ENCODE measurements at places on chromosomes 7 and 10.
A peak's percentile ranks its signal among the peaks of the same experiment; 100 is the strongest.

DNA sequence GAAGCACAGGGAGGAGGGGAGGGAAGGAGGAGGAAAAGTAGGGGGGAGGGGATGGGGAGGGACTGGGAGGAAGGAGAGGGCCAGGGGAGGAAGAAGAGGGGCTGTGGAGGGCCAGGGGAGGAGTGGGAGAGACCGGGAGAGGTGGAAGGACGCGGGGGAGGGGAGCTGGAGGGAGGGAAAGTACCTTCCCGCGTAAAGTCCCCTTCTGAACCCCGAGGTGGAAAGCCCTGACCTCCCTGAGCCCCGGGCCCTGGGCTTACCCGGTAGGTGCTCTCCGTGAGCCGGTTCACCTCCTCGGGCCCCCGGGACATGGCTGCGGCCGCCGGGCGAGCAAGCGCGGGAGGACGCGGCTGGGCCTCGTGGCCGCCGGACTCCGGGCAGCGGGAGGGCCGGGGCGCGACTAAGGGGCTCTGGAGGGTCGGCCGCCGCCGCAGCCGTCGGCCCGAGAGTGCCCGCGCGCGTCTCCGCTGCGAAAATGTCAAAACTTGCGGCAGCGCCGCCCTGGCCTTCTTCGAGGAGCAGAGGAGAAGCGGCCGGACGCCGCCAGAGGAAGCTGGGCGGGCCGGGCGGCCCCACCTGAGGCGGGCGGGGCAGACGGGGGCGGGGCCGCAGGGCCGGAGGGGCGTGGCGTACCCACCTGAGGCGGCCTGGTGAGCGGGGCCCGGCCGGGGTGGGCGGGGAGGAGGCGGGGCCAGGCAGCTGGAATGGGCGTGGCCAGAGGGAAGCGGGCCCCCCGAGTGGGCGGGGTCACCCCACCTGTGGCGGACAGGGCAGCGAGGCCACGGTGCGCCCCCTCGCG is at the start of gene BAIAP2L1:
Gene BAIAP2L1, minus strand, starts transcription at position 549 of the 799 bp plus-strand sequence. Its CDS starts 238 bp downstream, at position 311.
- DNase-seq: peak; percentile 90

DNA sequence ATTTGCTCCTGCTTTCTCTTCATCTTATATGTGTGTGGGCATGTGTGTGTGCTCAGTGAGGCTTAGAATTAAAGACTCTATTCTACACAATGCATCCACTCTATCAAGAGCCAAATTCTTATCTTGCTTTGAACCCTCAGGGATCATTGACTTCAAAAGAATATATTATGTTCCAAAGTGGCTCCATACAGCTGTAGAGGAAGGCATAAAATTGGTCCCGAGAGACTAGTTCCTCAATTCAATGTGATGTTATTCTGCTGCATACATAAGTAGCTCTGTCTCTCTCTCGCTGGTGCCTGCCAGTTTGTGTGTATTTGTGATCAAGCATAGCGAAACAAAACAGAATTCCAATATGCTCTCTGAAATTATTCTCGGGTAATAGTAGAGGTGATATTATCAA is 997.9 kb upstream of the POT1 start:
- no peak for DNase-seq

GRCh38 chr7:27324246-27324645 is 81.6 kb downstream of the EVX1 start:
- DNase-seq: no peak

DNA sequence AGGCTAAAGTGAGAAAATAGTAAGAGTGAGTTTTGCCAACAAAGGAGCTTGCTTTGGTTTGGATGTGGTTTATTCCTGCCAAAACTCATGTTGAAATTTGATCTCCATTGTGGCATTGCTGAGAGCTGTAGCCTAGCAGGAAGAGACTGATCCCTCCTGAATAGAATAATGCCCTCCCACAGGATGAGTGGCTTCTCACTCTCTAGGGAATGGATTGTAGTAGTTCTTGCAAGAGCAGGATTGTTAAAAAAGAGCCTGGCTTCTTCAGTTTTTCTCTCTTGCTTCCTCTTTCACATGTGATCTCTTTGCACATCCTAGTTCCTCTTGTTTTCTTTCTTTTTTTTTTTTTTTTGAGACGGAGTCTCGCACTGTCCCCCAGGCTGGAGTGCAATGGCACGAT is 34.4 kb downstream of the ASAH2 start:
- no peak for DNase-seq

GRCh38 chr7:50562136-50562535 is 3.1 kb downstream of the DDC start:
- DNase-seq: peak; percentile 46

DNA sequence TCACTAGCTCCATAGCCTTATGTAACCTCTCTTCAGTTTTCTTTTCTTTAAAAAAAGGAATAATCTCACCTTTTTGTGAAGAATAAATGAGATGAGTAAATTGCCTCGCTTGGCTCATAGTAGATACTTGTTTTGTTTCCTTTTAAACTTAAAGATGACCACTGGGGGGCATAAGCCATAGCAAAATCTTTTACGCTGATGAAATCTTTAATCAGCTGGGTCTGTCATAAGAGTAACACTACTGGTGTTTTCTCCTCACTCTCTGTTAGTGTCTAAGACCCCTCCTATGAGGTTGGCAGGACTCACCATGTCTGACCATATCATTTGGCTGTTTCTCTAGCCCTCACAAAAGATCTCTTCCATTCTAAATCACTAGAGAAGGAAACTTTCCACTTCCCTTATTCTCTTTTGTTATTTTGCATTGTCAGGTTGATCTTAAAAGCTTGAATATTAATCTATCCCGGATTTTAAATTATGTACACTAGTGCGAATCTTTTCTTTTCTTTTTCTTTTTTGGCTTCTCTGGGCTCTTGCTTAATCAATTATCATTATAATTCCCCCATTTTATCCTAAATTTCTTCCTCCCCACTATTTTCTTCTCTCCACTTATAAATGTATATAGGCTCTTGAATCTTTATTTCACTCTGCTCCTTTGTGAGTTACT is 12.5 kb downstream of the STAG3 start:
- DNase-seq: no peak

GRCh38 chr7:144494355-144494754 is 90.9 kb upstream of the NOBOX start:
- DNase-seq: no peak

DNA sequence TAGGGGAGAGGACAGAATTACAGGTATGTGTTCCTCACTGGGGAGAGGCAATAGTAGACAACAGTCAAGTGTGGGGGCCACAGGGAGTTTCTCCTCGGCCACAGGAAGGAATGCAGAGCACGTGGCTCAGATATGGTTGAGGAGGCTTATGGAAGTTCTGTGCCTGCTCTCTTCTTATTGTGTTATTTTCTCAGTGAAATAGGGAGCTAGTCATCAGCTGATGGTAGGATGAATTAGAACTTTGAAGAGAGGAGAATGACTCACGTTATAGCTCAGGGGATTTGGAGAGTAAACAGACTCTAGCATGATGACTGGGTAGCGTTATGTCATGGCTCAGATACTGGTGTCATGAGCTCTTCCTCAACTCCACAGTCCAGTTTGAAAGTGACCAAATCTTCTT is 308.3 kb upstream of the IGFBP3 start:
- no peak for DNase-seq

GRCh38 chr7:3027005-3027845 is 16.4 kb downstream of the CARD11 start:
- DNase-seq: no peak

DNA sequence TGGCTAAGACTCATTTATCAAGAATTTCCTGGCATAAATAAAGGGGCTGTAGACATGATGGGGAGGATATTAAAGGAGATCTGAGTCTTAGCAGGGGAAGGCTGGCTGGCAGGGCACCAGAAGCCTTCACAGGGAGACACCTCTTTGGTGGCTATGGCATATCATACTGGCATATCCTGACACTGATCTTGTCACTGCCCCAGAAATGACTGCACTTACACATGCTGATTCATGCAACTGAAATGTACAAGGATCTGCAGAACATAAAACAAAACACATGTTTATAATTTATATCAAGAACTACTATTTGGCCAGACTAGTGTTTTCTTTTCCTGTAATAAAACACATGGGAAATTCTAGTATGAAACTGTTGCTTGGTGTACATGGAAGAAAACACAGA is 5.5 kb upstream of the LIPN start:
- DNase-seq: no peak

DNA sequence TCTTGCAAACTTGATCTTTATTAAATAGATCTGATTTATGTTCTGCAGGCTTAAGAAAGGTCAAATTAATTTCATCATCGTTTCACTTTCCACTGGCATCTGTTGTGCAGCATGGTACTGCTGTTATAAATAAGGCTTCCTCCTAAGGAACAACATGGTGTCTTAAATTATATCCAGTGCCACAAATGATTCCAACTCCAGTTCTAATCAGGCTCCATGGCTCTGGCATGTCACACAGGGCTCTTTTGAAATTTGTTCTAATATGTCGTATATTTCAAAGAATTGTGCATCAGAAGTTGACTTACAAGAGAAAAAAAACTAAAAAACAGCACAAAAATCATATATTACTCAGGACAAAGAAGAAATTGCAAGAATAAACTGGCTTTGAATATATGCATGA is 1090.8 kb upstream of the CELF2 start:
- no peak for DNase-seq

GRCh38 chr7:20146451-20146850 is 70.7 kb downstream of the MACC1 start:
- no peak for DNase-seq

GRCh38 chr7:155461631-155462030 is 3.7 kb downstream of the EN2 start:
- DNase-seq: no peak

DNA sequence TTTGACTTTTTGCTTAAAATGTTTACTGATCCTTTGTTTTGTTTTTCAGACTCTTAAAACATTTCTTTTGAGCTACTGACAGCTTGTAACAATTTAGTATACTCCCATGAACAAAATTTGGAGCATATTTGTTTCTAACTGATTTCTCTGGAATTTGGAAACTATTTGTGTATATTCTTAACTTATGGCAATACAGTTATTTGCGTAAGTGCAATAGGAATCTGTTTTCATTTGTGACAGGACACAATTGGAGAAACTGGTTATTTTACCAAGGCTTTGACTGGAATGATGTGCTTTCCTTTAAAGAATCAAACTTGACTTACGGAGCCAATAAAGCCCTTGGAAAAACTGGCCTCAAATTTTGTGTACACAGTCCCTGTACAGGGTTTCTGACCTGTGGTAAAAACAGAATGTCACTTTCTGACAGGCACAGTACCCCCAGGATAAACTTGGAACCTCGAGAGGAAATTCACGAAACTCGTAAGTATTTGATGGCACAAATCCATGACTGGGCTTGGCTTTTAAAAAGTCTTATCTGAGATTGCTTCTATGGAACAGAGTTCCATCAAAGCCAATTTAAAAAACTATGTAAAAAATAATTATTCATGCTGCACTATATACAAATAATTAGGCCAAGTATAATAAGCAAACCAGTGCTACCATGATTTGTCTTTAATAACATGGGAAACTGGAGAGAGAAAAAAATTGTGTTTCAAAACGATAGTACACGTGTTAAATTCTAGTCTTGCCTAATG is 70.4 kb downstream of the ST8SIA6 start:
- DNase-seq: no peak

- no peak for DNase-seq
Measured at GRCh38 chr7:128938544-128939074, 882 bp downstream of the IRF5 start.

DNA sequence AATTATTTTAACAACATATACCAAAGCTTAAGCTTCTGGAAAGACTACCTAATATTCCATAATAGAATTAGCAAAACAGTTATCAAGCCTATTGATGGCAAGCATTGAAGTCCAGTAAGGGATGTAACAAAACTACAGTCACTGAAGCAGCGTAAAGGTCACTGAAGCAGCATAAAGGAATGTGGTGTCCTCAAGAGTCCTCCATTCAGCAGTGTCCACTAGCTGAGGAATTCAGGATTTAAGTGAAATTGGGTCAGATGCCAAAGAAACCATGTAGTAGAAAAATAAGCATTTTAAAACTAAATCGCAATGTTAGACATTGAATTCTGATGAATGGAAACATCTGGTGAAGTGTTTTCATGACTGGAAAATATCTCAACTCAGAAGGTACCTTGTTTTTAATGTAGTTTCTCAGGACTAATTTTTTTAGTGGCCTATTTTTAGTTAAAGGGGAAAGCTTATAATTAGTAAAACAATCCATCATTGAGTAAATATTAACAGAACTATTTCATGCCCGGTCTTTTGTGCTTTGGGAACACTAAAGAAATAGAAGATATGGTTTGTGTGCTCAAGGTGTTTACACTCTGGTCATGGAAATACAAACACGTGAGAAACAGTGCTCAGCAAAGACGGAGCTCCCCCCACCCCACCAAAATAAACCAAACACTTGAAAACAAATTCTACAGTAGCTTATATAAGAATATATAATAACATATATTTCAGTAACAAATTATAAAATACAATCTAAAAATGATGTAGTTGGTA is 121.4 kb downstream of the CDK14 start:
- no peak for DNase-seq

DNA sequence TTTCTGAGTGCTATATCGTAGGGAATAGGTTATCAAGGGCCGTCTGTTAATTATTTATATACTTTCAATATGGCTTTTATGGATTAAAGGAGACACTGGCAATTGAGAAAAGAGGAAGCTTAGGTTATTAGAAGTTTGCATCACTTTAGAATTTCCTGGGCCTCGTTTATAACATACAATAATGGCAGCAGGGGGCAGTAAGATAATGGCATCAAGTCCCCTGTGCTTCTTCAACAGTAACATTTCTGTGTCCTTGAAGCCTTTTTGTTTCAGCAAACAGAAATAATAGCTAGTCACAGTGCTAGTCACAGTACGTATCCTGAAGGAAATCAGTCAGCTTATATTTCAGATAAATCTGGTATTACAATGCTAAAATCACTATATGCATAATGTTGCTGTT is 41.9 kb downstream of the SPAM1 start:
- DNase-seq: no peak

- DNase-seq: no peak
Measured at GRCh38 chr7:44186736-44187135, 2.5 kb downstream of the GCK start.

- DNase-seq: no peak
Measured at GRCh38 chr10:73225518-73225917, 21.5 kb downstream of the DNAJC9 start.

DNA sequence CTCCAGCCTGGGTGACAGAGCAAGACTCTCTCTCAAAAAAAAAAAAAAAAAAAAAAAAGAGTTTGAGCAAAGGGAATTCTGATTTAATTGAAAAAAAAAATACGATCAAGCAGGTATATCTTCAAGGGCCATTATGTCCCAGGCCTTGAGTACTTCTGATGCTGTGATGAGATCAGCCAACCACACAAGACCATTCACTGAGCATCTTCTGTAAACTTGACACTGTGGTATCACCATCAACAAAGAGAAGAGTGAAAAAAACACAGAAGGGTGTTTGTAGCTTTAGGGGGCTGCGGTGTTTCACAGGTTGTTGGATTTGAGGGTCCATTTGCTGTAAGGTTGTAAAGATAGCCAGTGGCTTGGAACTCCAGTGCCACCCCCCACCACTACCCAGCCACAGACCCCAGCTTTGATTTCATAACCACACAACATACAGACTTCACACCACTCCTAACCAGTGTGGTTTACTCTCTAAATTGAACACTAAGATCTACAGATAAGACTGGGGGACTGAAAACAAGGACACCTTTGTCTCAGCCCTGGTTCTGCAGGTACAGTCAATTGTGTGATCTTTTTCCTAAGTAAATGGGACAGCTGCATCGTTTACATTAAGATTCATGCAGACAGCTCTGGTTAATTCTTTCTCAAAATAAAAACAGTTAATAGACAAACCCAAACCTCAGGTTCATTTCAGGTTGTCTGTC is 66.4 kb downstream of the CDC123 start:
- DNase-seq: no peak

GRCh38 chr7:151894111-151895007 is 17.4 kb upstream of the PRKAG2 start:
- no peak for DNase-seq

- no peak for DNase-seq
Measured at GRCh38 chr10:104334965-104335650, 3.2 kb downstream of the ITPRIP start.

GRCh38 chr10:15313047-15313446 is 58.0 kb downstream of the FAM171A1 start:
- DNase-seq: no peak

Data from NCI-H1930 (cell line).